Mucosa of descending colon (tissue), 3 donors: ENCODE measurements at places on chromosomes 7 and 10.

DNA sequence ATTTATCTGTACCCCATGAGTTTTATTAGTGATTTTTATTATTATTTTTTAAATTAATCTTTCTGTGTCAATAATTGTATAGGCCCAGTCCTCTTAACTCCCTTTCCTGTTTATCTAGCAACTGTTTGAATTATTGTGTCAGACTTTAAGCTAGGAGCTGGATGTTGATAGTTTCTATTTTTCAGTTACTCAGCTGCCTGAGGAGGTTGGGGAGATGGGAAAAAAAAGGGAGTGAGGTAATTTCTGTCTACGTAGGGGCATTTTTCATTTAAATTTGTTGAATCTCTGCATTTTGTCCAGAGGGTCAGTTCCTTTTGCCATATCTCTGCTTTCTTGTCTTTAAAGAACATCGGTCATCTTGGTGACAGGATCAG, 5.0 kb upstream of the ZNF518A start:
- DNase-seq, result no peak

DNA sequence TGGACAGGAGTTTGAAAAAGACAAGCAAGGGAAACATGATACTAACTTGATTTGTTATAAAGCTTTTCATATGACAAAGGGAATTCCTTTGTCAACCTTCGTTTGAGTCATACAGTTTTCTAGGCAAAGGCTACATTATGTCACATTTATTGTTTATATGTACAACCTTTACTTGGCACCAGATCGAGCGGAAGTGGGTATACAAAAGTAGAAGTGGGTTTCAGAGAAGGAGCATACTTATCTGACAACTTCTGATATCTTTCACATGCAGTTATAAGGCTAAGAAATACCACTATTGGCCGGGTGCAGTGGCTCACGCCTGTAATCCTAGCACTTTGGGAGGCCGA, 11.0 kb downstream of the STMP1 start:
- DNase-seq, result no peak

- DNase-seq, result no peak
Measured at GRCh38 chr7:133652547-133652946, 399.7 kb downstream of the EXOC4 start.

DNA sequence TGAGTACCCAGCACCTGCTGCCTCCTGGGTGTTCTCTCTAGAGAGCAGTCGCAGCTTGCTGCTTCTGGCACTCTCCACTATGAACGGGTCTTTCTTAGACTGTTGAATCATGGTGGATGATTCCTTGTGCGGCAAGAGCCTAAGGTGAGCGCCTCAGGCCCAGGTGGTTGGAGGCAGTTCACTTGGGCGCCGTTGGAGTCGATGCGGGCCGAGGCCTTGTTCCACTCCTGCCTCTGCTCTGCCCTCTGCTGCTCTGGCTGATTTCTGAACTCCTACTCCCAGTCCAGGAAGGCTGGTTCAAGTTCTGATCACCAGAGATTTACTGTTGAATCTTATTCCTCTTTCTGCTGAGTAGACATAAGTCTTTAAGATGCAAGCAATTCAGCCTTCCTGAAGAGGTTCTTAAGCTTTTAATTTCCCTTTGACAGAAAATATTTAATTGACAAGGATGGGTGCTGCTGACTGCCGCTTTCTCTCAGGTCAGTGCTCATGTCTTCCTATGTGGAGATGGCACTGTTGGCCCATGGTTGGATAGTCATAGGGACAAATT, 10.4 kb downstream of the YKT6 start:
- DNase-seq, result no peak

GRCh38 chr10:48985621-48986158, 46.0 kb upstream of the LRRC18 start:
- no peak for DNase-seq

DNA sequence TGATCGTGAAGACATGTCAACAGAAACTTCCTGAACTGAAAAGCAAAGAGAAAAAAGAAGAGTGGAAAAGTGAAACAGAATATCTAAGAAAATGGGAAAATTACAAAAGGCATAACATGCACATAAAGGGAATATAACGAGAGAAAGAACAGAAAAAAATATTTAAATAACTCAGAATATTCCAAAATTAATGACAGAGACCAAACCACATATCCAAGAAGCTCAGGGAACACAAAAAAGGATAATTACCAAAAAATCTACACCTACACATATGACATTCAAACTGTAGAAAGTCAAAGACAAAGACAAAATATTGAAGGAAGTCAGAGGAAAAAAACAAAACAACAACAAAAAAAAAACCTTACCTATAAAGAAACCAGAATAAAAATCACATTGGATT, 105.5 kb downstream of the OR13A1 start:
- DNase-seq, result no peak

GRCh38 chr7:30979027-30979426, 15.3 kb downstream of the GHRHR start:
- DNase-seq, result no peak

DNA sequence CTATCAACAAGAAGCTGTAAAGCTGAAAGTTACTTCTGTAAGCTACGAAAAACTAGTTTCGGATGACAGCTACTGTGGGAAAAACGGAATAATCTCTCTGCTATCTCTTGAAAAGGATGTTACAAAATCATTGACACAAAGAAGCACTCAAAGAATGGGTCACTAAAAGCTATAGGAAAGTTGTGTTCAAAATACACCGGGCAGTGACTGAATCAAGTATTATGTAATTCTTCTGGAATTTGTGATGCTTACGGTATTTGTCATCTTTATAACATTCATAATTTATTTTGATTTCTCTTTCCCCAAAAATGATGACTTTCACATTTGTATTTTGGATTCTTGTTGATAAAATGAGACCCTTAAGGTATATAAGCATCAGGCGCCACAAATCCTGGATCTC, 112.1 kb upstream of the KLF6 start:
- no peak for DNase-seq

- DNase-seq, result peak; percentile 81
Measured at GRCh38 chr10:132570771-132571649, 33.4 kb downstream of the INPP5A start.

GRCh38 chr10:34231441-34232180, 583.5 kb downstream of the PARD3 start:
- no peak for DNase-seq

DNA sequence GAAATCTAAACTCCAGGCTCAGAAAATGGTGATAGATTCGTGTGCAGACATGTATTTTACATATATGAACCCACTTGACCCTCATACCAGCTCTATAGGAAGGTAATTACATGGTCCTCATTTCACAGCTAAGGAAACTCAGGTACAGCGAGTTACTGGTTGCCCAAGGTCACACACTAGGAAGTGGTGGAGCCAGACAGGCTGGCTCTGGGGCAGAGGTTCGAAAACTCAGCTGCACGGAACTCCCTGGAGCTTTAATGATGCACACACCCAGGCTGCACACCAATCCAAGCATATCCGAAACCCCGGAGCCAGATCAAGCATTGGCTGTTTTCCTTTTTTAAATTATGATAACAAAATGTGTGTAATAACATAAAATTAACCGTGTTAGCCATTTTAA, 172.4 kb downstream of the COBL start:
- no peak for DNase-seq

DNA sequence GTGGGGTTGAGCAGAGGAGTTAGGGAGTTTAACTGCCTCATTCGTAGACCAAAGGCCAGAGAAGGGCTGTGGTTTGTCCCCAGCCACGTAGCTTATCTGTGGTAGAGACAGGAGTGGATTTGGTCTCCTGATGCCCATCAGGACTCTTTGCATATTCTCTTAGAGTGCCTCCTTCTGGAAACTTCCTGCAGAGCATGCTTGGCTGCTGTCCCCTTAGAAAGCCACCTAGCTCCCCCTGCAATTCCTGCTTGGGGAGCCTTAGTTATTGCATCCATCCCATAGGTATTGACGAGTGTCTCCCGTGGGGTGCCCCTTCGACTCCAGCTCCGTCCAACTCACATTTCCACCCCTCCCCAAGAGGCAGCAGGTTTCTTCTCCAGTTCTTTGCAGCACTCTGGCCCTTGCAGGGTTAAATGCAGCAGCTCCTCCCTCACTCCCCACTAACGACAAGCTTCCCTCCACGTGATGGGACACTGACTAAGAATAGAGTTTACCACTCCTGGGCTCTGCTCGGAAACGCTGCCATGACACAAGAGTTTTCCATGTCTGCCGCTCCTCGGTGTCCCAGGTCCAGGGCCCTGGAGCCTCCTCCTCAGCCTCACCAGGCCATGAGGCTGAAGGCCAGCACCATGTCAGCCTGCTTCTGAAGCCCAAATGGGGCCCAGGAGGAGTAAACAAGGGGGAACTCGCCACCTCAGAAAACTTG, 147.8 kb upstream of the UNC5B start:
- DNase-seq, result no peak

- no peak for DNase-seq
Measured at GRCh38 chr7:116224492-116225098, 14.3 kb downstream of the TES start.

DNA sequence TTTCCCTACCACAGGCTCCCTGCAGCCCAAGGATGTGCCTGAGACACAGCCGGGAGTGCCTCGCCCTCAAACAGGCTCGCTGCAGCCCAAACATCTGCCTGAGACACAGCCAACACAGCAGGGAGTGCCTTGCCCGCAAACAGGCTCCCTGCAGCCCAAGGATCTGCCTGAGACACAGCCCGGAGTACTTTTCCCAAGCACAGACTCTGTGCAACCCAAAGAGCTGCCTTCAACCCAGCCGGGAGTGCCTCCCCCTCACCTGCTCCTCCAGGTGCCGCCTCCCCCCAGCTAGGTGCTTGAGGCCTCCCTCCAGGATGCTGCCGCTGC, 42.9 kb downstream of the ANTXRL start:
- no peak for DNase-seq

DNA sequence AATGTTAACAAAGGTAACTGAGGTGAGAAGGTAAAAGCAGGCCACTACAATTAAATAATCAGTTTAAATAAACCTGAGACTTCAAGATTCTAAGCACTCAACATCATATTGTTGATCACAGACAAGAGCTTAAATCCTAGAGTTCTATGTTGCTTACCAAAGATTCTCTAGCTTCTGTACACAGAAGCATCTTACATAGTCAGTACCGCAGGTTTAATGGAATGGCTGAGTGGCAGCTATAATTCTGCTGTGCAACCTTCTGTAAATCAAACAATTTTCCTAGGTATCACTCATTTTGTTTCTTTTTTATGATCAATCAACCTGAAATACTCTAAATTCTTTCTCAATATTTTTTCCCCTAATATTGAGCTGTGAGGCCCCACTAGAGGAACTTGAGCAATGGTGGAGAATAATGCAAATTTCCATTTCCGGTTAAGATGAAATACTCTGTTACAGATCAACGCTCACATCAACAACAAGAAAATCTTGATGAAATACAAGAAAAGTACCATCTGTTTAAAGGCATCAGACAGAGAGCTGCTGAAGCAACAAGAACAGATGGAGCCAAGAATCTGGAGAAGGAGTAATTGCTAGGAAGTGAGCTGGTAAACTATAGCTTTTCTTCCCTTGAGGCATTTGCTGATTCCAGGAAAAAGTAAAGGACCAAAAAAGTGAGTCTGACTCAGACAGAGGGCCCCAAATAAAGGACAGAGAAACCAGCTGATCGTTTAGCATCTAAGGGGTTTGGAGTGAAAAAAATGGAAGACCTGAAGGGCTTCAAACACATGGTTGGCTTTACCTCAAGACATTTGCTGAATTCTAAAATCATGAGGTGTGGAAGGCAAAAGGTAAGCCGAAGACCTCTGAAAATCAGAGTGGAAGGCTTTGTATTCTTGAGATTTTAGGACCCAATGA, 22.6 kb downstream of the PNPLA8 start:
- no peak for DNase-seq

DNA sequence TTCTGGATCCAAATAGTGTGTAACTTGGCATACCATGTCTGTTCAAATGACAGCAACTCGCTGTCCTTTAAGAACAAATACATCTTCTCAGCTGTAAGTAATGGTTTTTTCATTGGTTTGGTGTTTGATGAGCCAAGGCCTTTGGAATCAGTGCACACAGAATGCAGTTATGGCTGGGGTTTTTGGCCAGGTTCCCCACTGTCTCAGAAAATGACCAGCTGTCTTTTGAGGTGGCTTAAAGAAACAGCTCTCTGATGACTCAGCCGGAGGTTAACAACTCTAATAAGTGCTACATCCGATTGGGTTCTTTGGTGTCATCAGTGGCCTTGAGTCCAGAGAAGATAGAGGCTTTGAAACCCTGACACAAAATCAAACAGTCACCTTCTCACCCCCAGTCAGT, 688.4 kb downstream of the REEP3 start:
- DNase-seq, result peak; percentile 6

GRCh38 chr7:99525713-99526440, 21.4 kb downstream of the ZKSCAN5 start:
- no peak for DNase-seq

DNA sequence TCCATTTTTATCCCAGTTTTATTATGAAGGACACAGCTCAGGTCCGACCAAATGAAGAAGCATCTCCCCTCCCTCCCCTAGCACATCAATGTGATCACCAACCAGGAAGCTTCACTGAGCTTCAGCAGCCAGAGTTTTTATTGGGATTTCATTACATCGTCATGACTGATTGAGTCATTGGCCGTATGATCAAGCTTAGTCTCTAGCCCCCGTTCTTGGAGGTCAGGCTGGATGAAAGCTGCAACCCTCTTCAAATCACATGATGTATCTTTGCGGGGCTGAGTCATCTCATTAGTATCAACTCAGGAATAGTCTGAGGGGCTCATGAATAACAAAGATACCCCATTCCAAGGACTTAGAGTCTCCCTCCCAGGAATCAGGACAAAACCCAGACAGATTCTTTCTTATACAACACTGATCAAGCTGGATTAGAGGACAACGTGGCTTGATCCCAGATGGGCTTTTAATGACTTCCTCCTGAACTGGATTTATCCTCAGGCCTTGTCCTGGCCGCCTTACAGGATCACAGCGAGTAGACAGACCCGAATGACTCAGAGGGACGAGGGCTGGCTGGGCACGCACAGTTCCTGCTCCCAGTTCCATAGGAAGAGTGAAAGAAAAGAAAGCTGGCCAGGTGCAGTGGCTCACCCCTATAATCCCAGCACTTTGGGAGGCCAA, 14.5 kb downstream of the LIMK1 start:
- peak; percentile 27 for DNase-seq

DNA sequence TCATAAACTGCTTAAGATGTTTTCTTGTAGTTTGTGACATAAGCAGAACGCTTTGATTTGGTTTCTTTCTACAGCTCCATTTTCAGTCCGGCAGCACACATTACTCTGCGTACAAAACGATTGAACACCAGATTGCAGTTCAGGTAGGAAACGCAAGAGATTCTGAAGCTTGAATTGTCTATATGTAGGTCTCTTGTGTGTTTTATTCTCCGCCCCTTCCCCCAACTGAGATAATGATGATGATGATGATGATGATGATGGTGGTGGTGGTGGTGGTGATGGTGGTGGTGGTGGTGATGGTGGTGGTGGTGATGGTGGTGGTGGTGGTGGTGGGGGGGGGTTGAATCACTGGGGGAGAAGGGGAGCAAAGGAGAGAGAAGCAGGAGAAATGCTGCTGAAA, 14.4 kb downstream of the TCF7L2 start:
- DNase-seq, result no peak

DNA sequence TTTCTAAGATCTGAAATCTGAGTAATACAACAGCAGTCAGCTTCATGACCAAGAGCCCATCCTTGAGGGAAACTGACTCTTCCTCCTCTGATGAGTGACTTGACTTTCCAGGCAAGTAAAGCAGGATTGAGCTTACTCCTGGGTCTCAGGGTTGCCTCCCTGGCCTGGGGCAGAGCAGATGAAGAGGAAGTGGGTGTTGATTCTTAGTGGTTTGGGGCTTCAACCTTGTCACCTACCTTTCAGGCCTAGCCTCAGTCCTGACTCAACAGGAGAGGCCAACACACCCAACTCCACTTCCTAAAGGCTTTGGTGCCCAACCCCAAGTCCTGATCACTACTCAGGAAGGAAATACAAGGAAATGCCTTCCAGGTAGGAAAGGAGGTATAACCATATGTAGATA, 54.1 kb downstream of the KCNMA1 start:
- DNase-seq, result no peak

- no peak for DNase-seq
Measured at GRCh38 chr10:116621934-116622655, 1.3 kb downstream of the PNLIPRP2 start.
